ENCODE measurements at places on chromosomes 2 and 18.

DNA sequence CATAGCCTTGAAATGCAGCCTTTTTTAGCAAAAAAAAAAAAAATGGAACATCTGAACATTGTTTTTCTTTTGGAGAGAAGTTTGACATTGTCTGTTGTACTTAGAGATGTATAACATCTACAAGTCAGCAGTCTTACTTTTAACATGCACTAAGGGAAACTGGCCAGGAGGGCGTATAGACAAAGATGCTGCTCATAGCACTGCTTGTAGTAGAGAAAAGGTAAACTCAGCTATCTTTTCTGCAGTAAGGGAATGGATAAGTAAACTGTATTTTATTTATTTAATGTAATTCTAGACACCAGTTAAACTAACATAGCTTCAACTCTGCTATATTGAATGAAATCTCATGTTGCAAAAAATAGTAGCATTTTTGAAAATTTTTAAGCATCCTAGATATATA is 489.6 kb downstream of the PTPRM start:
- DNase-seq, result no peak

GRCh38 chr2:231932985-231933915 is 7.1 kb upstream of the NPPC start:
- no peak for DNase-seq

DNA sequence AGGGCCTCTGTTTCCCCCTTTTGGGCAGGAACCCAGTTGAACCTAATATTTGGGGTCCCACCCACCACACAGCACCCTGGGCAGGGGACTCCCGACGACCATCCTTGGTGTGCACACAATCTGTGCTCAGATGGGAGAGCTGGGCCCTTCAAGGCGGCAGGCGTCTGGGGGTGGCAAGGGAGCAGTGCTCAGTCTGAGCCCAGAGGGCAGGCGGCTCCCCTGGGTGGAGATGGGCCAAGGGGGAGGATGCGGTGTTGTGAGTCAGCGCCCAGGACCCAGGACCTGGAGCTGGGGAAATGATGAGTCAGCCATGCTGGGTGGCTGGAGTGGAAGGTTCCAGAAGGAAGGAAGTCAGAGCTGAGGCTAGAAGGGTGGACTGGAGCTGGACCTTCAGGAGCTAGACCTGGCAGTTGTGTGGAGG is 3.8 kb downstream of the PROM2 start:
- DNase-seq, result no peak

- DNase-seq, result no peak
Observed at GRCh38 chr2:102971701-102972100, 209.9 kb downstream of the TMEM182 start.

GRCh38 chr2:207655000-207655399 is 29.8 kb upstream of the METTL21A start:
- no peak for DNase-seq

DNA sequence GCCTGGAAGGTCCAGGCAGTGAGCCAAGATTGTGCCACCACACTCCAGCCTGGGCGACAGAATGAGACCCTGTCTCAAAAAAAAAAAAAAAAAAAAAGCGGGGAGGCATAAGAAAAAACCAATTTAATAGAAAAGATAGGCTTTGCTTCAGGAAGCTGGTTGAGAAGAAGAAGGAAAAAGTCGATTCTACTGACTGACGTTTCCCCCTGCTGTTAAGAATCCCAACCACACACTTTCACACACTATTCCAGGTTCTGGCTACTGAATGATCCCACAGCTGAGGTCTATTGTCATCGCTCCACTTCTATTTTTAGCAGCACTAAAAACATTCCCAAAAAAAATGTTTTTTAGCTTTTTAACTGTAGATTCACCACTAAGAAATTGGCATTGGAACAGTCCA is 6.7 kb upstream of the CHCHD5 start:
- DNase-seq, result no peak

DNA sequence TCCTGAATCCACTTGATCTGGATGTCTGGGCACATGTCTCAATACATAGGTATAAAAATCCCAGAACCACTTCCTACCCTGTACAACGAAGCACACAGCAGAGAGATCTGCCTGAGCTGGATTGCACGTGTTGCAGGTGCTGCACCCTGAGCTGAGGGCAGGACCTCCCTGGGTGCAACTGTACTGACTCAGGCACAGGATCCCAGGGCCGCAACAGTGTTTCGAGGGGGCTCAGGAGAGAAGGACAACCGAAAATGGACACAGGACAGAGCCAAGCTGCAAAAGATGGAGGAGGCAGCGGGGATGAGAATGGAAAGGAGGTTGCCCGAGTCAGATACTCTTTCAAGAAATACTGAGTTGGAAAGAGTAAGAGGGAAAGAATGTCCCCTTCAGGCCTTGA is 354.1 kb downstream of the EIPR1 start:
- no peak for DNase-seq

Measured in stimulated activated CD4-positive, alpha-beta T cell treated with anti-CD3 and anti-CD28 coated beads, TNF-alpha, amount 100 ng/mL, for 1 hour (primary cell).